Stimulated activated CD8-positive, alpha-beta memory T cell treated with anti-CD3 and anti-CD28 coated beads, Interleukin-15, amount 100 ng/mL, for 4 hours (primary cell): ENCODE measurements at places on chromosomes 2 and 18.

- no peak for DNase-seq
Measured at GRCh38 chr2:220510668-220511067, 883.2 kb downstream of the SLC4A3 start.

GRCh38 chr2:54894467-54894866 is 155.8 kb downstream of the RTN4 start:
- no peak for DNase-seq

DNA sequence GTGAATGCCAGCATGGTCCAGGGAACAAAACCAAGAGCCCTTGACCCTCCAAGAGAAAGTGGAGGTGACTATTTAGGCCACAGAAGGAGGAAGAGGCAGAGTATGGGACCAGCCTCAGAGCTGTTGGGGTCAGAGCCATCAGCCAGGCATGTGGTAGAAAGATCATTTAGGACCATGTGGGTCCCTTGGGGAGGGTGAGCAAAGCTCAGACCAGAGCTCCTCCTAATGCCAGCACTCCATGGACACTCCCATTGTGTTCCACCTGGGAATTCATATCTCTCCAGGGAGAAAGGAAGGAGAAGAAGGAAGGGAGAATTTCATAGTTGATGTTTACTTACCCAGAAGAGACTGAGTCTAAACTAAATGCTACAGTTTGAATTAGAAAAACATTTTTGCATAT is 73.2 kb downstream of the CYBRD1 start:
- DNase-seq = no peak

- DNase-seq = no peak
Measured at GRCh38 chr2:24616616-24617015, 125.6 kb downstream of the NCOA1 start.

- no peak for DNase-seq
Measured at GRCh38 chr2:122740594-122740948, 985.1 kb downstream of the TSN start.

DNA sequence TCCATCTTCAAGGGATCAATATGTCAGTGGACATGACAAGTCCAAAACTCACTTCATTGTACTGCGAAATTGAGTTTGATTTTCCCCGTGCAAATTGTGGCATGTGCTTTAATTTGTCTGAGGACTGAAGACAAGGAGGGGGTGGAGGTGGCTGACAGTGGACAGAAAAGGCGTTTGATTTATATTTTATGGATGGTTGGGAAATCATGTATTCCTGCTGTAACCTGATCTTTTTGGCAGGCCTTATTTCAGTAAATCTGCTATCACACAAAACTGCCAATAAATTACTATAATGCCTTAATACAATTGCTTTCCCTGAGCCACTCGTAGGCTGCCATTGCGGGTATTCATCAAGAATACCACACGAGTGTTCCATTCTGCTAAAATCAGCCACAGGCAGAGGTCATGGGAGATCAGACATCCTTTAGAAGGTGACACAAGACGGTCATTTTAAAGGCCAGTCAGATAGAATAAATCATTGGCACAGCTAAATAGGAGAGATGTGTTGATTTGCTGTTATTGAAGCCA is 720.5 kb downstream of the MBD2 start:
- DNase-seq = no peak

DNA sequence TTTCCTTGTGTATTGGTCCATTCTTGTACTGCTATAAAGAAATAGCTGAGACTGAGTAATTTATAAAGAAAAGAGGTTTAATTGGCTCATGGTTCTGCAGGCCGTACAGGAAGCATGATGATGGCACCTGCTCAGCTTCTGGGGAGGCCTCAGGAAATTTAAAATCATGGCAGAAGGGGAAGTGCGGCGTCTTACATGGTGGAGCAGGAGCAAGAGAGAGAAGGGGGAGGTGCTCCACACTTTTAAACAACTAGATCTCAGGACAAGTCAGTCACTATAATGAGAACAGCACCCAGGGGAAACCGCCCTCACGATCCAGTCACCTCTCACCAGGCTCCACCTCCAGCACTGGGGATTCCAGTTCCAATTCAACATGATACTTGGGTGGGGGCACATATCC is 54.3 kb downstream of the MSH2 start:
- no peak for DNase-seq
